ENCODE measurements at places on chromosomes 11 and 22.

GRCh38 chr11:72229925-72230763 lies 5.6 kb downstream of the INPPL1 start:
- DNase-seq, result no peak

DNA sequence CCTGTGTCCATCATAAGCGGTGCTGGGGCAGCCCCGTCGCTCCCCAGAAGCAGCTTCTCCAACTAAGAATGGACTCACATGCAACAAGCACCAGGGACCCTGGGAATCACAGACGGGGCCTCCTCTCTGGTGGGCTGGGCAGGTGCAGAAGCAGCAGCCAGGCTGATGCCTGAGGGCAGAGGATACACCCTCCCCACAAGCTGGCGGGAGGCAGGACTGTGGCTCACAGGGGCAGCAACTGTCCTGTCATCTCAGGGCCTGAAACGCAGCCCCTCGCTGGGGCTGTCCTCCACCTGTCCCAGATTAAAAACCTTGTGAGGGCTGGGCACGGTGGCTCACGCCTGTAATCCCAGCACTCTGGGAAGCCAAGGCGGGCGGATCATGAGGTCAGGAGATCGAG lies 3.1 kb upstream of the SBF1 start:
- DNase-seq, result no peak

GRCh38 chr22:45318168-45318557 lies 8.4 kb downstream of the FAM118A start:
- peak; percentile 81 for DNase-seq

DNA sequence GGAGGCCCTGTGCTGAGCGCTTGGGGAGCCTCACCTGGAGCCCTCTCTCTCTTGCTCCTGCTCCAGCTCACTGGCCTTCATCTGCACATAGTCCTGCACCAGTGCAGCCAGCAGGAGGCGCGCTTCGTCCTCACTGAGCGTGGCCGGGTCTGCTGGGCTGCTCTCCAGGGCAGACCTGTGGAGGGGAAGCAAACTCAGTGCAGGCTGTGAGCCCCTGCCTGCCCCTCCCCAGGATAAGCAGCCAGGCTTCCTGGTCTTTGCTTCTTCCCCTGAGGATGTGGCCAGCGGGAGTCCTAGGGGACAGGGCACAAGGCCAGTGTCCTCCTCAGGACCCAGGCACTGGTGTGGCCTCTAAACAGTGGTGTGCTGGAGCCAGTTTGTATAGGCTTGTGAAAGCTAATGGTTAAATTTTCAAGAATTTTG lies 2.2 kb downstream of the CALCA start:
- no peak for DNase-seq

- no peak for DNase-seq
Observed at GRCh38 chr11:9799886-9800285, 136.0 kb downstream of the SWAP70 start.

DNA sequence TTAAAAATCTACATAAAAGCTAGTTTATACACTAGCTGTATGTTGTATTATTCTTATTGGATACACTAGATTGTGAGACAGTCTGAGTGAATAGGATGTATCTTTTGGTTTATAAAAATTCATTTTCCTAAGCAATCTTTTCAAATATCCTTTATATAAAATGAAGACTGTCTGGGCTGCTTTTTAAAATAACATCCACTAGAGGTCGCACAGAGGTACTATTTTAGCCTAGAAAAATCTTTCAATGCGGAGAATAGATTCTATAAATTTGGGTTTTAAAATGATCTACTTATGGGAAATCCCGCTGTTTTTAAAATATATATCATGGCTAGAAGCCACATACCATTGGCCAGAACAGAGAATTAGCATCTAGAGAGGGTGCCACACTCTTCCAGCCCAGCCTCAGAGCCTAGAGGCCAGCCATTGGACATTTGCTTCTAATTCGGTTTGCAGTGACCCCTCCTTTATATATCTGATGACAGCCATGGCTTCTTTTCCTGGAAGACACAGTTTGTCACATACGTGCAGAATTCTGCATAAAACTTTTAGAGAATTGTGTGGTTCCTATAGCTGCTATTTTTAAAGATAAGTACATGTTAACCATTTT lies 7.3 kb downstream of the C11orf97 start:
- DNase-seq, result no peak

- no peak for DNase-seq
Observed at GRCh38 chr22:19717691-19718455, 3.6 kb downstream of the SEPTIN5 start.

GRCh38 chr11:21909145-21909544 lies 283.7 kb upstream of the ANO5 start:
- DNase-seq, result no peak

DNA sequence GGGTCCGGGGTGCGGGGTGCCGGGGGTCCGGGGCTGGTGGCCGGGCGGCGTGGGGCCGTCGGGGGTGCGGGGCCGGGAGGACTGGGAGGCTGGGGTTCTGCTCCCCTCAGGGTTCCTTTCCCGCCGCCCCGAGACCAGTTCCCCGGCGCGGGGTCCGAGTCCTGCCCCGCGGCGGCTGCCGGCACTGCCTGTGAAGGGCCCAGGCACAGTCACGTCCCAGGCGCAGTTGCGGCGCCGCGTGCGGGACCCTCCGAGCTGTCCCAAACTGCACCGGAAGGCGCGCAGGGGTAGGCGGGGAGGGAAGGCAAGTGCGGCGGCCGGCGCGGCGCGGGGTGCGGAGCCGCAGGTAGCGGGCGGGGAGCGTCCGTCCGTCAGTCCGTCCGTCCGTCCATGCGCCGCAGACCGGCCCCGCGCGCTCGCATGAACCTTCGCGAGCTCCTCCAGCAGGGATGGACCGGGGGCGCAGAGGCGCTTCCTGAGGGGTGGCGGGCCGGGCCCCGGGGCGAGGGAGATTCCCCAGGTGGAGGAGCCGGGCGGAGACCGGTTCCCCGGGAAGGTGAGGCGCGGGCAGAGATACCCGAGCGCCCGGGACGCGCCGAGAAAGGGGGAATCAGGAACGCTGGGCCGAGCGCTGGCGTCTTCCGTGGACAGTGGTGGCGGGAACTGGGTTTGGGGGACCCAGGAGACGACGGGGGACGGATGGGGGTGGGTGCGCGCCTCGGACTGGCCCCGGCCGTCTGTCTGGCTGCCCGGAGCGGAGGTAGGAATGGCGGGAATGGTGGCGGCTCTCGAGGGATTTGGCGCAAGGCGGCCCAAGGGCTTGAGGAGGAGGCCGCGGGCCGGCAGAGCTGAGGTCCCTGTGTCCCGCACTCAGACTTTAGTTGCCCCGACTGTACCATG lies 3.1 kb upstream of the ADORA2A start:
- no peak for DNase-seq

DNA sequence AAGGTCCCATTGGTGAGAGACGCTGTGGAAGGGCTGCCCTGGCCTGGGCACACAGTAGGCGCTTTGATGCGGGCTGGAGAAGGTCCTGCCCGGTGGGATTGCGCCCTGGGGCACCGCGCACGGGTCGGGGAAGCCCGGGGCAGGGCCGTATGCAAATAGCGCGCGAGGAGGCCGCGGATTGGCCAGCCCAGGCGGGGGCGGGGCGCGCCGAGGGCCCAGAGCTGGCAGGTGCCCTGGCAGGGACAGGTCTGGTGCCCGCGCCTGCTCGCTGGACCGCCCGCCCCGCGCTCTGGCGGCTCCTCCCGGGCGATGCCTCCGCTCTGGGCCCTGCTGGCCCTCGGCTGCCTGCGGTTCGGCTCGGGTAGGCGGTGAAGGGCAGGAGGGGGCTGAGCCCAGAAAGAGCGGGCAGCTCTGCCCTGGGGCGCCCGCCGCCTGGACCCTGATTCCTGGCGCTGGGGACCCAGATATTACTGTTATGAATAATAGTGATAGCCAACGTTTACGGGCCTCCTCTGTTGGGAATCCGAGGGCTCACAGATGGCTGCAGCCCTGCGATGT lies at the start of gene UPK3A:
TSS of gene UPK3A (plus strand) at position 245 of the 558 bp plus-strand sequence. CDS start at position 310, 65 bp downstream.
- no peak for DNase-seq

GRCh38 chr11:28582506-28582905 lies 474.3 kb downstream of the METTL15 start:
- DNase-seq, result no peak

GRCh38 chr11:85483861-85484260 lies 143.3 kb downstream of the DLG2 start:
- DNase-seq, result no peak

- no peak for DNase-seq
Observed at GRCh38 chr11:129144256-129144655, 47.9 kb downstream of the ARHGAP32 start.

- DNase-seq, result no peak
Observed at GRCh38 chr11:113260096-113260425, 54.3 kb upstream of the TTC12 start.

GRCh38 chr11:61682093-61682732 lies 2.0 kb downstream of the DAGLA start:
- DNase-seq, result no peak

DNA sequence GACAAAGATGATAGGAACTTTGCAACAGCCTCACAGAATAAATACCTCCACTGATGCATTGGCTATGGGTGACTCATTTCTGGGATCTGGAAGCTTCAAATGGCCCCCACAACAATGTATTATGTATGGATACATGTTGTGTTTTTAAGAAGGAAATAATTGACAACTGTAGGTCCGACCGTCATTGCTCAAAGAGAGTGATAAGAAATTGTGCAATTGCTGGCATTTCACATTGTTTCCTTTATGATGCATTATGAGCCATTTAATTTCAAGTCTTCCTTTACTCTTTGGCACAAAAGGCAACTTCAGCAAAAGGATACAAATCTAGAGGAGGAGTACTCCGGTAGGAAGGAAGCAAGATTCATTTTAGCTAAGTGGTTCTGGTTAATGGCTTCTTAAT lies 2.0 kb downstream of the ANO3 start:
- DNase-seq, result no peak

GRCh38 chr22:29661336-29661735 lies 57.9 kb downstream of the NF2 start:
- DNase-seq, result no peak

GRCh38 chr22:49623715-49624114 lies 204.0 kb downstream of the BRD1 start:
- no peak for DNase-seq

- peak; percentile 97 for DNase-seq
Observed at GRCh38 chr11:74138572-74138971, 32.2 kb downstream of the C2CD3 start.
